ENCODE measurements at places on chromosomes 7 and 10.

DNA sequence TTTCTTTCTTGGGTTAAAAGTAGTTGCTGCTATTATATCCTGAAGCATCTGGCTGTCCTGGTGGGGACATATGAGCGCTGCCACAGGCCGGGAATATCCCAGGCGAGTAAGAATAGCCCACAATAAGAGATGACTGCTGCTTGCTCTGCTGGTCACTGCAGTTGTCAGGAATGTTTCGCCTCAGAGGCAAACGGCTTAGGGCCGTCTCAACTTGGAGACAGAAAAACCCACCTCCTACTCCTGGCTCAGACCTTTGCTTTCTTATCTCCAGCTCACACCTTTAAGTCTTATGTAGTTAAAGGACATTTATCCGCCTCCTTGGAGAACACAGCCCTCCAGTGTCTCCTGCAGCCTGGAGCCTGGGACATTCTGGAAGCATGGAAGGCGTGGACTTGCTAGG, at the start of gene GJD4:
TSS of gene GJD4 (plus strand) at position 151 of the 400 bp plus-strand sequence. CDS start at position 378, 227 bp downstream.
- DNase-seq, result no peak

DNA sequence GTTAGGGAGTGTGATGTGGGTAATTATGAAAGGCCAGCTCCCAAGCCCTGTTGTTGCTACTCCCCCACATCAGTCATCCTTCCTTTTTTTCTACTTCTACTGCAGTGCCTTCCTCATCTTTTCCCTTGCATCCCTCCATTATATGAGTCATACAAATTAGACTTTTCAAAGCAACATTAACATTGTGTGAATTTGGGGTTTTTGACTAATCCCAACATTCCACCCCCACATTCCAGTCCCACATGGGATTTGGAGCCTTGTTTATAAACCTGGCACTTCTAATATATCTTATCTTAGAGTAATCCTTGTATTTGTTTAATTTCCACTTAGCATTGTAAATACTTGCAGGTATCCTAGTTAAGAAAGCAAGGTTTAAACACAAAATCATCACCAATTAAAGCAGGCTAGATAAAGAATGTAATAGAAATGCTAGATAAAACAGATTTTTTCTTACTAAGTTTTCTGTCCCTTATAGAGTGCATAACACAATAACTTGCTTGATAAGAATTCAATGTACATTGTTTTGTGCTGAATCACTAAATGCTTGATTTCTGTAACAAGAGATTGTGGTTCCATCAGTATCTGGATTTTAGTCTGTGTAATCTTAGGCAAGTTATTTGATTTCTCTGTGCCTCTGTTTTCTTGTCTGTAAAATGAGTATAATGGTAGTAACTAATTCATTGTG, 165.8 kb downstream of the CFTR start:
- DNase-seq, result peak; percentile 43

DNA sequence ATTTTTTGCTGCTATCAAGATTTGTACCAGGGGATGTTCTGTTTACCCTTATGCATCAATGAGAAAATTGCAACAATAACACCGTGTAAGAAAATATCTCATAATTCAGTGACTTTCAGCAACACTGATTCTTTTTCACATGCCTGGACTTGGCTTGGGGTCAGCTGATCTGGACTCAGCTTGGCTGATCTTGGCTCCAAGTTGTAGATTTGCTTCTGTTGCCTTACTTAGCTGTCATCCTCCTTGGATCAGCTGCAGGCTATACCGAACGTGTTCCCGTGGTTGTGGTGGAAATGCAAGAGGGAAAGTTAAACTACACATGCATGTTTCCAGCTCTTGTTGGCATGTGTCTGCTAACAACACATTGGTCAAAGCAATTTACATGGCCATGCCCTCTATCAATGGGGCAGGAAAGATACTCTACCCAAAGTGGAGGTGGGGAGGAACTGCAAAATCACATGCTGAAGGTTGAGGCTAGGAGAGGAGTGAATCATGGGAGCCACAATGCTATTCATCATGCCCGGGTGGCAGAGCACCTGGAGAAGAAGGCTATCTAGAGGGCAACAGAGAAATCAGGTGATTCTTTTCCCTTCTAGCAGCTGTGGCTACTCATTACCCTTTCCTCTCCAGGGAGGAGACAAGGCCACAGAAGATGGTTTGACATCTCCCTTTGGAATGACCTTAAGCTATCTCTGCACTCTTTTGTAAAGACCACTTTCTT, 1276.3 kb upstream of the AUTS2 start:
- DNase-seq, result no peak

- peak; percentile 68 for DNase-seq
These were observed 19.0 kb upstream of the SLC16A12 start for GRCh38 chr10:89554433-89554832.

DNA sequence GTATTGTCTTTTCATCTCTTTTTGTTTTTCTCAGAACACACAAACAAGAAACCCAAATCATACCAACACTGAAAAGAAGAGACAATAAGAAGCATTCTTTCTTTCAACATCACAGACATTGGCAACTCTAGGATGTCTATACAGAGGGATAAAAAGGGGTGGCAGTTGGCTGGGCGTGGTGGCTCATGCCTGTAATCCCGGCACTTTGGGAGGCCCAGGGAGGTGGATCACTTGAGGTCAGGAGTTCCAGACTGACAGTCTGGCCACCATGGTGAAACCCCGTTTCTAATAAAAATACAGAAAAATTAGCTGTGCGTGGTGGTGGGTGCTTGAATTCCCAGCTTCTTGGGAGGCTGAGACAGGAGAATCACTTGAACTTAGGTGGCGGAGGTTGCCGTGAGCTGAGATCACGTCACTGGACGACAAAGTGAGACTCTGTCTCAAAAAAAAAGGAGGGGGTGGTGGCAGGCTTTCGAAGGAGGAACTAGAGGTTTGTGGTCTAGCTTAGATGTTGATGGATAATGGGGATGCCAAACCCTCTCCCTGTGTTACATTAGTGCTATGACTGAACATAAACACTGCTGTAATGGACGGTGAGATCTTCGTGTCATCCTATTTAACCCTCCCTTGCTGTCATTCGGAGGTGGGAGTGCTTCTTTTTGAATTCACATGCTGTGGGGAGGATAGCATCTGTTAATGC, 9.4 kb downstream of the CNNM2 start:
- DNase-seq, result no peak
